ENCODE measurements at places on chromosomes 1 and 21.

GRCh38 chr1:183967914-183968313, 69.6 kb downstream of the COLGALT2 start:
- DNase-seq = no peak

GRCh38 chr1:227351443-227351842, 33.2 kb upstream of the CDC42BPA start:
- DNase-seq = no peak

DNA sequence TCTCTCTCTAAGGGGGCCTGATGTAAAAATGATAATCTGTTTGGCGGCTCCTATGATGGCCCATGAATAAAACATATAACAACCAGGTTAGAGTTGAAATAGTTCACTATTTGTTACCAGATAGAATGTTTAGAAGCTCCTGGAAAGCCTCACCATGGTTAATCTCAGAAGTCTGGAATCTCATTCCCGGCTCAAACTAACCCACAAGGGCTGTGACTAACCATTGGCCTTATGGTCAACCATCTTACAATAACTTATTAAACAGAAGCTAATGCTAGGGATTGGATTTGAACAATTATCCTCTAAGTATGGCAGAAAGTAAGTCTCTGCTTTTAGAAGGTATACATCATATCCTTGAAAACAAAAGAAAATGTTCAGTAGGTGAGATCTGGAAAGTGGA, 134.1 kb upstream of the ADGRL2 start:
- DNase-seq = no peak

DNA sequence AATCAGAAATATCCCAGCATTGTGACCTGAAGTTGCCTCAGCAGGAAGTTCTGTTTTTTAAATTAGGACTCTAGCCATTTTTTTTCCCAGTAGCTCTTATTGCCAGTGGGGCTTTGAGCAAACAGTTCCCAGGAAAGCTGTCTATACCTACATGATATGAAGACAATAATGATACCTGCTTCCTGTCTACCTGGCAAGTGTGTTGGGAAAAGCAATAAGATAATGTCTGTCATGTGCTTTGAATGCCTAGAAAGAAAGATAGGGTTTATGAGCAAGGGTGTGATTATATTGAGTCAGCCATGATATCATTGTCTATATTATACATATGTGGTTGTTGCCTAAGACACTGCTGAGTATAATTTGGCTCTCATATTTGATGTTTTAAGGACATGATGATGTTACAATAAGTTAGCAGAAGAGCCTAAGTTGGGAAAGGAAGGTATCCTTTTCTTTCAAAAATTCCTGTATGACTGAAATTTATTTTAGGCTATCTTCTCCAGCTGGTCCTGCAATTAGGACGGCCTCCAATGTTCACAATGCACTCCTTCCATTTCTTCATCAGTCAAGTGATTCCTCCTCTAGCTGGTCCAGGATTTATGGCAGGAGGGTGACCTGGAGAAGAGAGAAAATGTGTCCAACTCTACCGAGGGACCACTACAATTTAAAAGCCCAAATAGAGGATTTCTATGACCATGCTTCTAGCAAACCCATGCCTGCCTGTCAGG, 99.6 kb upstream of the CDC42BPA start:
- DNase-seq = no peak

DNA sequence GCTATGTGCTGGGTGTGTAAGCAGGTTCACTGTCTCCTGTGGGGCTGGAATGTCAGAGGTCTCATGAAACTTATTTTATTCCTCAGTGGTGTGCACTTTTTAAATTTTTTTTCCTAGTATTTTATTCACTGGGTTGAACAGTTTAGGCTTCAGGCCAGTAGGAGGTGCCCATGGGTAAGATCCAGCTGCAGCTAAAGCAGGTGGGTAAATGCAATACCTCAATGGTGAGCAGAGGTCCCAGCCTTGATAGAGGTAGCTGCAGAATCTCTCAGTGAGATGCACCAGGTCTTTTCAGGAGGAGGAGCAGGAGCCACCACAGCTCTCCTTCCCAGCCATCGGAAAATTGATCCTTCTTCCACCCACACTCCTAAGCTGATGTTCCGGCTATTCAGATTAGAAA, 12.6 kb upstream of the OR6N2 start:
- no peak for DNase-seq

- peak; percentile 80 for DNase-seq
Observed at GRCh38 chr1:218361298-218362065, 16.3 kb downstream of the TGFB2 start.

DNA sequence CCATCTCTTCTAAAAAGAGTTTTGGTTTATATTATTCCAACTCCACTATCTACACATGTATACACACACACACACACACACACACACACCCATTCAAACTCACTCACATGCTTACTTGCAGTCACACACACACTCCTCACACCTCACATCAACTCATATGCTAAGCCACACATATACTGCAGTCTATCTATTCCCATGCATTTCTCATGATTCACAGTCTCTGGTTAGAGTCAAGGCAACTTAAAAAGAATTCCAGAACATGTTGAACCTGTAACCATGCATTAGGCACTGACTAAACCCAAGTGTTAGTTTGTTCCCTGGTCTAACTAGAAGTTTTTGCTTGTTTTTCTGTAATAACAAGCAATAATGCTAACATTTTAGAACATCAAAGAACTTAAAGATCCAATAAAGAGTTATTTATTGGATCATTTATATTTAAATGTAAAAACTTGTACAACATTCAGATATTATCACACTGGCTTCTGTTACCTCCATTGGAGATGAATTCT, 931.1 kb downstream of the PLA2G4A start:
- no peak for DNase-seq

DNA sequence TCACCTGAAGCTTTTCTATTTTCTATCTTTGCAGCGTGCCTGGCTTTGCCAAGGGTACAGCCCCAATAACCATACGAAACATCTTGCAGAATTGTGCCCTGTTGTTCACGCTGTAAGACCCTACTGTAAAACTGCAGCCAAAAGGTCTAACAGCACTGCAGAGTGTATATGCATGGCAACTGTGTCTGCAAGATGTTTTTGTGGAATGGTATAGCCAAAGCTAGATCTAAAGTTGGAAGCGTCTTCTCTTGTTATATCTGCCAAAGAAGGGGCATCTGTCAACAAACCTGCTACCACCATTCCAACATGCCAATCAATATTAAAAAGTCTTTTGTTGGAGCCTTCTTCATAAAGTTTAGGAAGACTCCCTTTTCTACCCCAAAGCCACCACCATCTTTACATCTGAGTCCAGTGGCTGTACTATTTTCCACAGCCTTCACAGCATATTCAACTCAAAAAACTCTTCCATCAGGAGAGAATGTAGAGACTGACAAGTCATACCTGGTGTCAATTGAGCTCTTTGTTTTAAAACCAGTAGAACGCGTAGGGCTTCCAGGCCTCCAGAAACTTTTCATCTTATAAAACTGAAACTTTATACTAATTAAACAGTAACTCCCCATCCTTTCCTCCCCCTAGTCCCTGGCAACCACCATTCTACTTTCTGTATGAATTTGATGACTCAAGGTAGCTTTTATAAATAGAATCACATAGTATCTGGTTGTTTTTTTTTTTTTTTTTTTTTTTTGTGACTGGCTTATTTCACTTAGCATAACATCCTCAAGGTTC, 40.0 kb downstream of the ZSCAN20 start:
- DNase-seq = no peak

DNA sequence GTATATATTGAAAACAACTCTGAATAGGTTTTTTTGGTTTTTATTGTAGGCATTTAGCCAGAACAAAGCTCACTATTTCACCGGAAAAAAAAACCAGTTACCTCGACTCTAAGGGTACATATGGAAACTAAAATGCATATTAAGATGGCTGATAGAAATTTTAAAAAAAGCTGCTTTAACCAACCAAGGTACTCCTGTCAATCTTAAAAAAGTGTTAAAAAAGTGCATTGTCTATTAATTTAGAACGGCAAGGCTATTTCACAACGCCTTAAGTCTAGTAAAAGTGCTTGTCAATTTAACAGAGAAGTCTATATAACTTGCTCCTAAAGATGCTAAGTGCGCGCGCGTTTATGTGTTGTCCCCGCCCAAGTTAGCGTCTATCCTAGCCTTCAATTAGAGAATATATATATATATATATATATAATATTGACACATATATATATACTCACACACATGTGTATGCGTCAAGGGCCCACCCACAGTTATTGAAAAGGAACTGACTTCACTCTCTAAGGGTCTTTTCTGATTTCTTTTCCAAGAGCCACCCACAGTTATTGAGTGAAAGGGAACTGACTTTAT, 934 bp downstream of the ASPM start:
- no peak for DNase-seq

GRCh38 chr1:43874716-43875115, 58.9 kb upstream of the ARTN start:
- DNase-seq = no peak

GRCh38 chr1:181250038-181250437, 161.5 kb downstream of the IER5 start:
- no peak for DNase-seq

DNA sequence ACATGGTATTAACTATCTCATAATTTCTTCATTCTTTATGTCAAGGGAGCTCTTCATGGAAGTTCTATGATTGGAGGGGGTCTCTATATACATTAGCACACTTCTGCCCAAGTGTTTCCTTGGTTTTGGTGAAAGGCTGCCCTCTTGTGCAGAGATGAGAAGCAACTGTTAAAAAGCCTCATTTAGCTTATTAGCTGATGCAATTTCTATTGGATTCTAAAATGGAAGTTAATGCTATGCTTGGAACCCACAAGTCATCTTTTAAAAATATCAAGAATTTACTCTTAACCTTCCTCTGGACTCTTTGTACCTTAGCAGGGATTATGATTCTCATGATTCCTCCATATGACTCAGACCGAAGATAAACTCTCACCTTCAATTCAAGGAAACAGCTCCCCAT, 328.9 kb downstream of the PTBP2 start:
- DNase-seq = no peak

DNA sequence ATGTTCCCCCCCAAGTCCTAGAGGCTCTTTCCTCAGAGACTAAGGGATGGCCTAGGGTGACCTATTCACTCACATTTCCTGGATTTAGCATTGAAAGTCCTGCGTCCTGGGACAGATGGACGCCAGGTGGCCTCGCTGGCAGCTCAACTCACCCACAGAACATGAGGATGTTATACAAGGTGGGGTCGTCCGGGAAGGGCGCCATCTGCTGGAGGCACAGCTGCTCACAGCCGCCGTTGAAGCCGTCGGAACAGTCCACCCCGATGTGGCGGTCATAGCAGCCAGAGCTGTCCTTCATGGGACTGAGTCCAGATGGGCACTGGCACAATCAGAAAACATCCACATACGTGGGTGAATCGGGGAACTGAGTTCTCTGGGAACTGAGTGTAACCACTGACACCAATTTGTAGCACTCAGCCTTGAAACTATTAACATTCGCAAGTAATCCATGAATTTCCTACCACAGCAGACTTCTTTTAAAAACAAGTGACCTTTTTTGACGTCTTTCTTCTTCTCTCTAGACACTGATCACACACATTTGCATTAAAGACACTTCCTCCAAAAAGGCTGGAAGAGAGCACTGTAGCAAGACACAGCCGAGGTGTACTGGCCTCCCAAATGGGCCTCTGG, 215.4 kb downstream of the ASTN1 start:
- DNase-seq = peak; percentile 85

DNA sequence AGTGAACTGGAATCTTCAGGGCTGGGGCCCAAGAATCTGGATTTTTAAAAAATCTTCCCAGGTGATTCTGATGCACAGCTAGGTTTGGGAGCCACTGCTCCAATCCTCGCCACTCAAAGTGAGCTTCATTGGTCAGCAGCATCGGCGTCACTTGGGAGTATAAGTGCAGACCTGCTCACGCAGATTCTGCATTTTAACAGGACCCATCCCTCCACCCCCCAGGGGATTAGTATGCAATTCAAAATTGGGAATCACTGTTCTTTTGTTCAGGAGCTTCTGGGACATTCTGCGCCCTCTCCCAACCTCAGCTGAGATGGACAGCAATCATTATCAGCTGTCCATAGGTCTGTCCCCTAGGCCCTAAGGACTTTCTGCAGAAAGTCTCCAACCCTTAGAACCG, 53.5 kb downstream of the LGR6 start:
- no peak for DNase-seq

- no peak for DNase-seq
Observed at GRCh38 chr1:234923626-234924025, 205.0 kb downstream of the TOMM20 start.

DNA sequence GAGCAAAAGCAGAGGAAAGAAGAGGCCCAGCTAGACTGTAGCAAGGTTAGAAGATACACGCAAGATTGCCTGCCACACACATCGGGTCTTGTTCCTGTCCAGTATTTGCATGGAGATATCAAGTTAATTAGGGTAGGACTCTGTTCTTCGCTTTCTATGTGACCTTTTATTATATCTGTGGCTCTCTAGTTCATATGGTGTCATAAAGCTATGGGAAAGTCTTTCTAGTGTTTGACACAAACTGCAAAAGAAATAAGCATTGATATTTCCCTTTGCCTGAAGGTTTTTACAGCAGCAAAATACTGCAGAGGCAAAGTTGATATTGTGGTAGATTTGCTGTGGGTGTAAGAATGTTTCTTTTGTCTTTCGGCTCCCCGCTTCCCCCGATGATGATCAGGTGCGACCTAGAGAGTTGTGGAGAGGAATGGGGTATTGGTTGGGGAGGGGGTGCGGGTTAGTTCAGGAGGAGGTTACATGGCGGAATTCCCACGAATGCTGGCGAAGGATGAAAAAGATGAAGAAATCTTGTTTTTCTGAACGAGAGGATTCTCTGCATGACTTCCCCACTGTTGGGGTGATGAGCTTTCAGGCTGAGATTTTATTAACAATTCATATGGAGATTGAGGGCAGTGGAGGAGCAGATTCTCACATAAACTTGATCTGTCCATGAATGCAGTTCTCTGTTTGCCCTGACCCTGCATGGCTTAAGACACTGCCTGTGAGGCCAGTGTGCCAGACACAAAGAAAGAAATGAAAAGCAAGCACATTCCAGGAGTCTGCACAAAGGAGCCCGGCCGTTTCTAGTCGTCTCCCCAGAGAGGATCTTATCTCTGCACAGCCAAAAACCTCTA, 550.2 kb downstream of the USP25 start:
- no peak for DNase-seq

DNA sequence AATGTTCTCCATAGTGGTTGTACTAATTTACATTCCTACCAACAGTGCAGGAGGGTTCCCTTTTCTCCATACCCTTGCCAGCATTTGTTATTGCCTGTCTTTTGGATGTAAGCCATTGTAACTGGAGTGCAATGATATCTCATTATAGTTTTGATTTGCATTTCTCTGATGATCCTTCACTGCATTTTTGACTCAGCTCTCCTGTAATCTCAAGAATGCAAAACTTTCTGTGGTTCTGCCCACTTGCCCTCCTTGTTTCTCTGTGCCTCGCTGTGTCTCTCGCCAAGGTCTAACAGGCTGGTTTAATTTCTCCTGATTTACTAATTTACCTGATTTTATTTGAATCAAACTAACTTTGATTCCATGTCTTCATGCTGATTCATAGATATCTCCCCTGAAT, 407.9 kb downstream of the ZP4 start:
- no peak for DNase-seq

- DNase-seq = no peak
Observed at GRCh38 chr1:93669369-93669768, 12.3 kb downstream of the BCAR3 start.
